Activated naive CD8-positive, alpha-beta T cell treated with anti-CD3 and anti-CD28 coated beads, Interleukin-2, amount 10 ng/mL, durations not matched to agents 7 days and 5 days (primary cell): ENCODE measurements at places on chromosomes 13 and 19.

DNA sequence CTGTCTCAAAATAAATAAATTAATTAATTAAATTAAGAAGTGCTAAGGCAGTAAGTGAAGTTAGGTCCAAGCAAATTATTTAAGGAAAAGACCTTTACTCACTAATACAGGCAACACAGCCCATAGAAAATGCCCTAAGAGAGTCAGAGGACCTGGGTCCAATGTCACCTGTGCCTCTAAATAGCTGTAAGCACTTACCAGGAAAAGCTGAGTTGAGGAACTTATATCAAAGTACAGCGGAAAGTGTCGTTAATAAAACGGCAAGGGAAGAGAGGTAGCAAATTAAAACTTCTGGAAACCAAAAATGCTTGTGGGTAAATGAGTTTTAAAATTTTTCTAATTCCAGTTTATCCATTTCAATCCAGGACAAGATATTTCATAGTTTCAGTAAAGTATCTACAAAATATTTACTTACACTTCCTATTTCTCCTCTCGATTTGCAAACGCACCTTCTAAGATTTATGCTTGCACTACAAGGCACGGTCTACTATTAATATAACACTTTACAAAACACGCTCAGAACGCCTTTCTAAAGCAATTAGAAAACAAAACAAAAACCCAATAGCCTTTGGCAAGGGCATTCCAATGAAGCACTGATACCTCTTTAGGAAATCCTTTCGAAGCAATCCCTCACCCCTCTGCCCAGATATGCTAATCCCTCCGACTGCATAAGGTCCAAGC, 963 bp downstream of the VPS36 start:
- DNase-seq, result no peak

DNA sequence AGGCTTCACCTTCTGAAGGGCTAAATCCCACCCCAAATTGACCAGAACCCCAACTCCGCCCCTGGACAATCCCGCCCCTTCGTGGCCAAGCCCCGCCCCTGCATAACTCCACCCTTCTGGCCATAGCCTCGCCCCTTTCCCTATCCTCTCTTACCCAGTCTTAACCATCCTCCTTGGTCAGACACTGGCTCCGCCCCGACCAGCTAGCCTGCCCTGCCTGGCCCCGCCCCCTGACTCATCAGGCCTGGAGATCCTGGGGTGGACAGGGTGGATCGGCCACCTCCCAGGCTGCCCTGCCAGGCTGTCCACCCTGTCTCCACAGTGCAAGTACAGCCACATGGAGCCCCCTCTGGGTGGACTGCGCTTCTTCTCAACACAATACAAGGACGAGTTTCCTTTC, 8.0 kb upstream of the ZNF358 start:
- no peak for DNase-seq

DNA sequence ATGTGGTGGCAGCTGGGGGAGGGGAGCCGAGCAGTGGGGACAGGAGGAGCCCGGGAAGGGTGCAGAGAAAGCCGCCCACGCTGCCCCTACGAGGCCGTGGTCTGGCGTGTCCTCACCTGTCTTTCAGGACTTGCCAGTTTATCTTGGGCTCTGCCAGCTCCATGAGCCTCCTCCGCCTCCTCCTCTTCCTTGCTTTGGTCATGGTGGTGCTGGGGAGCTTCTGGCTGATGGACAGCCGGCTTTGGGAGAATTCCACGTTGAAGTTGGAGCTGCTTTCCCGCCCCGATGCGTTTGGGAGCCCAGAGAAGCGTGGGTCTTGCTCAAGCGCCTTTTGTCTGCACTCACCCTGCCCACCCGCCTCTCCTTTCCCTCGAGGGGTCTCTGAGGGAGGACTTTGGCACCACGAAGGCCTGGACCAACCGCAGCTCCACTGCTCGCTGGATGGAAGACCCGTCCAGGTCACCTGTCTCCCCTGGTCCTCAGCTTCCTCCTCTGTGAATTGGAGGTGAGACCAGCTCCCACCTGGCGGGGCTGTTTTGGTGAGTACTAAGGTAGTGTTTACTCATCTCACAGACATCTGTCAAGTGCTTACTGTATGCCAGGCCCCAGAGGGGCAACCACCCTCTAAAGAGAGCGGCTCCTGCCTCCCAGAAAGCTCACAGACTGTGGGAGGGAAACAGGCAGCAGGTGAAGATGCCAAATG, 29.7 kb upstream of the MIER2 start:
- DNase-seq, result peak; percentile 26

DNA sequence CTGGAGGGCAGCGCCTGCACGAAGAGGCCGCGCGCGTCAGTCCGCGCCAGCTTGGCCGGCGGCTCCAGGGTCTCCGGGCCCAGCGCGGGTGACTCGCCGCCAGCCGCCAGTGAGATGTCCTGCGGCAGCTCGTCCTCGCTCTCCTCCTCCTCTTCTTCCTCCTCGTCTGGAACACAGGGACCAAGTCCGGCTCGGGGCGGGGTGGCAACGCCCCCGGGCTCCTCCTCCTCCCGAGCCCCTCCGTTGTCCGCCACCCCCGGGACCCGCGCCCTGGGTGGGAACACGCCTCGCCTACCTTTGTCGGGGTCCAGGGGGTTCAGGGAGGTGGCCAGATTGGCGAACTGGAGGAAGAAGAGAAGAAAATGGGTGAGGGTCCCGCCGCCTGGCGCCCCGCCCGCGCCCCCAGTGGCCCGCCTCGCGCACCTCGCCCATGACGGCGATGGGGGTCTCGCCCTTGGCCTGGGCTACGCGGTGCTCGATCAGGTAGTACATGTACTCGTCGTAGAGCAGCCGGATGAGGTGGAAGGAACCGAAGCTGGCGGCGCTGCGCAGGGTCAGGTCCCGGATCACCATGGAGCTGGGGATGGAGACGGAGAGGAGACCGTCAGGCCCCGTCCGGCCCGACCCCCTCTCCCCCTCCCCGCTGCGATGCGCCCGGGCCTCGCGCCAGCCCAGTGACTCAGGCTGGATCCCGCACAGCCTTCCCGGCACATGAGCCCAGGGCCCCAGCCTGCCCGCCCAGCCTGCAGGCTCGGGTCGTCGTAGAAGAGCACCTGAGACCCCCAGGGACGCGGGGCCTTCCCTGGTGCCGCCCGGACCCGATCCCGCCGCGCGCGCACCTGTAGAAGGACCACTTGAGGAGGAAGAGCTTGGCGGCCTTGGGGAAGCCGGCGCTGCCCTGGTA, 10.6 kb downstream of the DCAF15 start:
- no peak for DNase-seq

- no peak for DNase-seq
Observed at GRCh38 chr13:91360246-91360751, 12.8 kb downstream of the MIR17HG start.

GRCh38 chr19:38661996-38662395, 14.5 kb downstream of the ACTN4 start:
- no peak for DNase-seq

DNA sequence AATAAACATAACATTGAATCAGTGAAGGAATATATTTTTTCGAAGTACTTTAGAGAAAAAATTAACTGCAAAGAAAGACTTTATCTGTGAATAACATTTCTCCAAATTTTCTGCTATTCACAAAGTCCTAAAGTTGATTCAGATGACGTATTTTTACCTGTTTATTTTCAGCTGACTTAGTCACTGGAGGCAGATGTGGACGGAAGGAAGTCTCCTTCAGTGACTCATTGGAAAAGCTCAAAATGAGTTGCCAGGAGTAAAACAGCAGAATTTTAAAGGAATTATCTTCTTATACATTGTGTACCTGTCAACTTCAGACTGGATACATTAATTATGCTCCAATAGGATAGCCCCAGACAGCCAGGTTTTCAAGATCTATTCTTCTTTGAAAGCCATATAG, 679.3 kb upstream of the GPC6 start:
- no peak for DNase-seq

DNA sequence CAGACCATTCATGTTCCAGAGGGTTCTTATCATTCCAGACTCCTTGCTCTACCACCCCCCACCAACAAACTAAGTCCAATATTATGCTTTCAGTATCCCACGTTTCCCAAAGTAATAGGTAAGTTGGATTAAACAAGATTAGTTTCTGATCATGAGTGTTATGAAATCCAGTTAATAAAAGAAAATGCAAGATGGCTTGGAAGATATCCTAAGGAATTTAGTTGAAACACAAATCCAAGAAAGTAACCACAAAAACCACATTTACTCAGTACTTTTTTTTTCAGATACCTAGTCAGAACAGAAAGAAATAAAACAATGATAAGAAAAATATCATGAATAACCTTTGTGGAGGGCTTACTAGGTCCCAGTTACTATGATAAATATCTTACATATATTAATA, 119.4 kb upstream of the MIR17HG start:
- DNase-seq, result no peak

DNA sequence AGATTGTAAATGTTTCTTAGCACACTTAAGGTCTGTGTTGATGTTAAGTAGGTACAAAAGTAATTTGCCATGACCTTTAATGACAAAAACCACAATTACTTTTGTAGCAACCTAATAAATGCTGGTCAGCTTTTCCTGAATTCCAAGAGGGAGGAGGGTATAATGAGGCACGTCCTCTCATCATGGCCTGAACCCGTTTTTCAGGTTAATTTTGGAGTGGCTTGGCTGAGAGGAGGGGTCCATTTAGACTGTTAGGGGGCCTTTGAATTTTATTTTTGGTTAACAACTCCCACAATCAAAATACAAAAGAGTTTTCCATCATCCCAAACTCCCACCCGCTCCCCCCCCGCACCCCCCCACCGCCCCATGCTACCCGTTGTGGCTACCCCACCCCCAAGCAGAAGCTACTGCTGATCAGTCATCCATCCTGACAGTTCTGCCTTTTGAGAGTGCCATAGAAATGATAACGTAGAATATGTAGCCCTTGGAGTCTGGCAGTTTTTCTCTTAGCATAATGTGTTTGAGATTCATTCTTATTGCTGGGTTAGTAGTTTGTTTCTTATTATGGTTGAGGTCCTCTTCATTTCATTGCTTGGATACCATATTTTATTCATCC, 14.4 kb upstream of the PLEKHF1 start:
- DNase-seq, result no peak

- DNase-seq, result no peak
Observed at GRCh38 chr13:48159826-48160225, 64.9 kb upstream of the MED4 start.

- no peak for DNase-seq
Observed at GRCh38 chr13:91540158-91540736, 141.8 kb downstream of the GPC5 start.

DNA sequence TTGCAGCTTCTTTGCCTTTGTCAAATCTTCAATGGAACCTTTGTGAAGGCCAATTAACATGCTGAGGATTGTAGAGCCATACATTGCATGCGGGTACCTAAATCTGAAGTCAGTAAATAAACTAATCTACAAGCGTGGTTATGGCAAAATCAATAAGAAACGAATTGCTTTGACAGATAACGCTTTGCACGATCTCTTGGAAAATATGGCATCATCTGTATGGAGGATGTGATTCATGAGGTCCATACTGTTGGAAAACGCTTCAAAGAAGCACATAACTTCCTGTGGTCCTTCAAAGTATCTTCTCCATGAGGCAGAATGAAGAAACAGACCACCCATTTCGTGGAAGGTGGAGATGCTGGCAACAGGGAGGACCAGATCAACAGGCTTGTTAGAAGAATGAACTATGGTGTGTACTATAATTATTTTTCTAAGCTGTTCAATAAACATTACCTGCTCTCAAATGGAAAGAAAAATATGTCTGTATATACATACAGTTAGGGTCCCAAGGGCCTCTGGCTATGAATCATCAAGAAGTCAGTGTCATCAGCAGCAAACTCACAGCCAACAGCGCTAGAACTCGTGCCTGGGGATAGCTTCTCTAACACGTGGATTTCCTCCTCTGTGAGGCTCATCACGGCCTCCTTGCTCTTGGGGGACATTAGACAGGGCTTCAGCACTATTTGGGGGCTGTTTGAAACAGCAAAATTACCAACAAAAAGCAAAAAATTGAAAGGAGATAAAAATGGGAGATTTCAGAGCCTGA, 2.9 kb upstream of the CD70 start:
- DNase-seq, result no peak

- DNase-seq, result no peak
Observed at GRCh38 chr19:27679399-27679798, 1533.6 kb downstream of the UQCRFS1 start.

GRCh38 chr13:49953560-49953959, 17.4 kb upstream of the SPRYD7 start:
- DNase-seq, result no peak

DNA sequence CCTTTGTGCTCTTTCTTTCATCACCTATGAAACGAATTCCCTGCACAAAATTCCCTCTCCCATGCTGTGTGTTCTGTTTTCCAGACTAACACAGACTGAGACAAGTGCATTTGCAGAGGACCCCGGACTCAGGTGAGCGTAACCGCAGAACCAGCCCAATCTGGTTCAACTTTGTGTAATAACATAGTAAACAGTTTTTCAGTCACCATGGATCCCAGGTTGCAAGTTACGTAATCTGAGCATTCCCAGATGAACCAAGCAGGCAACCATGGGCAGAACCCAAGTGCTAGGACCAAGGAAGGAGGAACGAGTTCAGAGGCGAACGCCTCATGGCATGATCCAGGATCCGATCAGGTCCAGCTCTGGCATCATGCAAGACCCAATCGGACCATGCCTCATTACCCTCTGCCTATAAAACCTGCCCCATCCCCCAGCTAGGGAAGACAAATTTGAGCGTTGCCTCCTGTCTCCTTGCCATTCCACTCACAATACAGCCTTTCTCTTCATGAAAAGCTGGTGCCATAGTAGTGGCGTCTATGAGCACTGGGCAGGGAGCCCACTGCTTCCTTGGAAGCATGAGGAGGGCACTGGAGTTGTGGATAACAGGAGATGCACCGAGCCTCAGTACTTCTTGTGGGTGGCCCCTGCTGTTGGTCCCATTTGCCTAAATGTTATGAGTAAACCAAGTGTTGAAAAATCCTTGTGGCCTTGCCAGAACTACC, 107.6 kb downstream of the ABCC4 start:
- no peak for DNase-seq

DNA sequence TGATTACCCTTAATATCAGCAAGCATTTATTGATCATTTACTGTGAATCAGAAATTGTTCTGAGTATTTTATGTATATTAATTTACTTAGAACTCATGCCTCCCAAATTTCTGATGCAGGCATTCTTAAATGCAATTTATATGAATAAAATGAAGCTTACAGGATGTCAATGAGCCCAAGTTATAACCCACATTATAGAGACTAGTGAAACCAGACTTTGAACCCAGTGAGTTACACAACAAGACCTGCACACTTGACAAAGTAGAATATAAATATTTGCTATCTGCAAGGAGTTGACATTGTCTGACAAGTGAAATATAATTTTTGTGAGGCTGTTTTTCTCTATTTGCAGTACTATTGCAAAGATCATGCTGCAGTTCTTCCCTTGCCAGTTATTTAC, 656.0 kb downstream of the GPC5 start:
- DNase-seq, result no peak

DNA sequence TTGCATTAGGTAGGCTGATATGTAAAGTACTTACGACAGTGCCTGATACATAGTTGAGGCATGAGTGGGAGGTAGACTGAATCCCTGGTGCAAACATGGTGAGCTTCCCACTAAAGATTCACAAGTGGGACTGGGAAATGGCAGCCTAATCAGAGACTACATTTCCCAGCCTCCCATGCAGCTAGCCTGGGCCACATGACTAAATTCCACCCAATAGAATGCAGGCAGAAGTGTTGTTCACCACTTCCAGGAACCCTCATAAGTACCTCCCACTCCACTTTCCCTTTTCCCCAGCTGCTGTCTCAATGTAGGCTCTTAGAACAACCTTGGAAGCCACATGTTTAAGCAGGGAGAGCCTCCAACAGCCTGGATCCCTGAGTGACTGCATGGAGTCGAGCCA, 104.9 kb downstream of the CACNA1A start:
- no peak for DNase-seq
